ENCODE measurements at places on chromosomes 1 and 21.

GRCh38 chr1:100869996-100870395 is 24.6 kb downstream of the EXTL2 start:
- H3K4me1 ChIP-seq, result no peaks in the 10 kb centered on the region
- no peak overlapping the region for H3K4me3 ChIP-seq
- H3K27ac ChIP-seq, result no peak overlapping the region
- no peak for DNase-seq
- H3K36me3 ChIP-seq, result no peaks in the 10 kb centered on the region

- peaks cover 6% of the 10 kb centered on the region for H3K27me3 ChIP-seq
- DNase-seq, result no peak
- H3K27ac ChIP-seq, result no peak overlapping the region
- H3K4me1 ChIP-seq, result no peaks in the 10 kb centered on the region
- no peak overlapping the region for H3K4me3 ChIP-seq
Observed at GRCh38 chr1:225684741-225685140, 31.8 kb upstream of the ENAH start.

GRCh38 chr21:27561116-27561515 is 594.2 kb upstream of the ADAMTS5 start:
- H3K4me3 ChIP-seq, result no peak overlapping the region
- H3K36me3 ChIP-seq, result no peaks in the 10 kb centered on the region
- no peak for DNase-seq

DNA sequence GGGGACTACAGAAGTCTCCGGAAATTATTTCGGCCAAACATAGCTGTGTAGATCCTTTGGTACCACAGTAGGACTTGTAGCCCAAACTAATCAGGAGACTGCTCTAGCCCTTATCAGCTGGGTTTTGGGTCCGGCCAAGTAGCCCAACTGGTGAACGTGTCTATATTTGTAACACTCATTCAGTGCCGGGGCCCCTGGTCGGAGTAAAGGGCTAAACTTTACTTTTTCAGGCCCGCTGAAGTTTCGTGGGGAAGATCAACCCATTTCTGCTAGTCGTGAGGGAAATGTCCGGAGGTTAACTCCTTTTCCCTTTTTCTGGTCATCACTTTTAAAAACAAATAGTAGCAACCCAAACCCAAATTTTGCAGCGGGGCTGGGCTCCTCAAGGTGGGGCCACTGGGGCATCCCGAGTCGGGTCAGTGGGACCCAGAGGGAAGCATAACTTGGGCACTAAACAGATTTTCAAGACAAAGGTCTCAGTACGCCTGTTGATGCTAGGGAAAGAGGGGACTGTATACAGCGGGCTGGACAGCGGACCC is 1.7 kb downstream of the LHX9 start:
- H3K27me3 ChIP-seq, result peaks cover 90% of the 10 kb centered on the region
- no peaks in the 10 kb centered on the region for H3K36me3 ChIP-seq
- H3K4me1 ChIP-seq, result peaks cover 55% of the 10 kb centered on the region
- DNase-seq, result no peak
- H3K27ac ChIP-seq, result no peak overlapping the region

GRCh38 chr21:45869121-45870007 is 112.2 kb upstream of the COL6A1 start:
- H3K27me3 ChIP-seq, result no peaks in the 10 kb centered on the region
- no peak for DNase-seq
- no peaks in the 10 kb centered on the region for H3K36me3 ChIP-seq

GRCh38 chr1:10601342-10602070 is 126.8 kb downstream of the PEX14 start:
- H3K4me1 ChIP-seq, result no peaks in the 10 kb centered on the region
- no peak overlapping the region for H3K4me3 ChIP-seq
- no peaks in the 10 kb centered on the region for H3K36me3 ChIP-seq
- H3K27ac ChIP-seq, result no peak overlapping the region
- DNase-seq, result no peak

GRCh38 chr1:230016159-230016558 is 50.9 kb upstream of the GALNT2 start:
- DNase-seq, result no peak
- no peak overlapping the region for H3K4me3 ChIP-seq
- no peaks in the 10 kb centered on the region for H3K4me1 ChIP-seq

GRCh38 chr1:228836427-228836826 is 101.1 kb downstream of the RHOU start:
- H3K27me3 ChIP-seq, result no peaks in the 10 kb centered on the region
- no peak overlapping the region for H3K4me3 ChIP-seq
- H3K27ac ChIP-seq, result no peak overlapping the region
- DNase-seq, result no peak
